T-helper 22 cell (primary cell): ENCODE measurements at places on chromosomes 12 and 14.

- no peak for DNase-seq
These were observed 166.7 kb downstream of the TMTC3 start for GRCh38 chr12:88308825-88309224.

DNA sequence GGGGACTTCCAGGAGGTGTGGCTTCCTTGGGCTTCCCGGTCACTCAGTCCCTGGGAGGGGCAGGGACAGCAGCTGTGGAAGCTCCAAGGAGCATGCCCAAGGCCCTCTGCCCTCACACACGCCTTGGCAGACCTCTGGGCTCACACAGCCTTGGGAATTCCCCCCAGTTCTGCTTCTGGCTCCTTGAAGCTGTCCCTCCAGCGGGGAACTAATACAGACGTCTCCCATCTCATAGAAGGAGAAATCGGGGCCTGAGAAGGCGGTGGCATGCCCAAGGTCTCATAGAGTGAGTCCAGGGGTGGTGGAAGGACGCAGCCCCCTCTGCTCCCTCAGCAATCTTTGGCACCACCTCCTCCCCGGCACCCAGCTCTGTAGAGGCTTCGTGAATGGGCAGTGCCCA, 15.7 kb upstream of the TMEM119 start:
- DNase-seq, result no peak

DNA sequence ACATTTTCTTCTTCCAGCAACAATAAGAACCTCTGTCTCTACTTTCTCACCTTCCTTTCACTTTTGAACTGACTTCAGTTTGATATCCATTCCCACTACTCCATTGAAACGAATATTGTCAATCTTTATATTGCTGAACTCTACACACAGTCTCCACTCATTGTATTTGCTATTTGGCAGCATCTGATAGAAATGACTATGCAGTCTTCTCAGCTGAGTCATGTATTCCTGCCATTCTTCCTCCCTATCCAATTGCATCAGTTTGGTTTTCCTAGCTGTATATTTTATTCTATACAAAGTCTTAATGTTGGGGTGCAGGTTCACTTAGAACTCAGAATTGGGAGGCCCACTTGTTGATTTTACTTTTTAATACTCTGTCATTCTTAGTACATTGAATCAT, 107.5 kb upstream of the CPNE8 start:
- DNase-seq, result no peak

DNA sequence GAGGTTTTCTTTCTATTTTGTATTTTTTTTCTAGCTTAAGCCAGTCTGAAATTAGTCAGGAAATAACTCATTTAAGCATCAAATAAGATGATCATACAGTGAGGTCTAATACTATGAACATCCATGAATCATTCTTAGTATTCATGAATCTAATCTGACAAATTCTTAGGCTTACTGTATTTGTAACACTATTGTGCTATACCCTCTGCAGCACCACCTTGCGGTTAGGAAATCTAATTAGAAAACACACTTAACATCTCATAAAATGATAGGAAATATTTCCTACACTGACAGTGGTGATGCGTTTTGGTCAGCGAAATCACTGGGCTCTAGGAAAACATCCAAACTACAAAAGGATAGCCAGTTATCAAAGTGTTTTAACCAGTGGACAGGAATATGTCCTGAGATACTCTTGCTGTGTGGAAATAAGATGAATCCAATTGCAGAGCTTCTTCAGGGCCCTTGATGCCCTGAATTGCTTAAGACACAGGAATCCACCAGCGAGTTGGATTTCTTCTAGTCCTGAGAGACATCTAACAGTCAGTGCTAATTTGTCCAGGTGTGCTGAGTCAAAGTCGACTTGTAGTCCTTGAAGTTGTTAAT, 109.3 kb upstream of the MYF6 start:
- DNase-seq, result no peak

GRCh38 chr14:54649056-54649455, 82.1 kb downstream of the SAMD4A start:
- DNase-seq, result no peak

GRCh38 chr14:105617201-105617777, 90.9 kb downstream of the TMEM121 start:
- DNase-seq, result no peak

DNA sequence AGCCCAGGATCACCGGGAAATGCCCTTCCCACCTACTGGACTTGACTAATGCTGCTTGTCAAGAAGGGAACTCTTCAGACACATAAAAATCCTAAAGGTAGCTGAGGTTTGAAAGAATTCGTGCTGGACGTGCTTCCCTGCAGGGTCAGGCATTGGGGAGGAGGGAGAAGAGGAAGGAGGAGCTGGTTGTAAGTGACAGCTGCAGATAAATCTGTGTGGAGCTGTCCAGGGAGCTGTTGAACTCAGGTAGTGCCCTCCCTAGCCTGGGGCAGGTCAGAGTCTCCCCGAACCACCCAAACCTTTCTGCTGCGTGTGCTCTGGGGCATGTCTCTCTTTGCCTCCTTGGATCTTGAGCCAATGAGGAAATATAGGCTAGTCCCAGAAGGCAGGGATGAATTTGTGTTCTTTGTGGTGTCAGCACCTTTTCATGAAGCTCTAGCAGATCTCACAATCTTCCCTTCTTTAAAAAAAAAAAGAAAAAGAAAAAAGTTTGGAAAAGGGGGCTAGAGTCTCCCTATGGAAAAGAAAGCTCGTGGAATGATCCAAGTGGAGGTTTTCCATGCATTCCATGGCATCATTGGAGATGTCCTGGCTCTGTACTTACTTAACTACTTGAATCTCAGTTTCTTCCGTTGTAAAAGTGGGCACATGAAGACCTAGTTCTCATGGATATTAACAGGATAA, 23.6 kb upstream of the FOS start:
- DNase-seq, result no peak

- DNase-seq, result peak; percentile 11
These were observed 31.0 kb upstream of the LGALS3 start for GRCh38 chr14:55097881-55098560.

GRCh38 chr12:69042557-69042956, 109.6 kb upstream of the CPM start:
- DNase-seq, result no peak

GRCh38 chr12:32603071-32603470, 76.0 kb upstream of the DNM1L start:
- no peak for DNase-seq

DNA sequence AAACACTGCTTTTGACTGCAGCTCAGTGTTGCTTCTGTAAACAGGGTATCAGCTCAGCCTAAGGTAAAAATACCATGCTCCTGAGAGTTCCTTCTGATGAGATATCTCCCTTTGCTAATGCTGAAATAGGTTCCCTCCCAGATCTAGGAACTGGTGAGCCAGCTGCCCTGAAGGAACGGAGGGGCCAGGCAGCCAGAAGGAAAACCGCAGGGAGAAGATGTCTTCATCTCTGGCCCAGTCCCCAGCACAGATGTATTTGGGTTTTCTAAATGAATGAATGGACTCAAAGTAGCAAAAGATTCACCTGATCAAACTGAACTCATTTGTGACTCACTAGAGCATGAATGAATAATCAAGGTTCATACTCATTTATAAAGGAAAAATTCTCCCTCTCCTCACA, 247.8 kb downstream of the MSRB3 start:
- no peak for DNase-seq

DNA sequence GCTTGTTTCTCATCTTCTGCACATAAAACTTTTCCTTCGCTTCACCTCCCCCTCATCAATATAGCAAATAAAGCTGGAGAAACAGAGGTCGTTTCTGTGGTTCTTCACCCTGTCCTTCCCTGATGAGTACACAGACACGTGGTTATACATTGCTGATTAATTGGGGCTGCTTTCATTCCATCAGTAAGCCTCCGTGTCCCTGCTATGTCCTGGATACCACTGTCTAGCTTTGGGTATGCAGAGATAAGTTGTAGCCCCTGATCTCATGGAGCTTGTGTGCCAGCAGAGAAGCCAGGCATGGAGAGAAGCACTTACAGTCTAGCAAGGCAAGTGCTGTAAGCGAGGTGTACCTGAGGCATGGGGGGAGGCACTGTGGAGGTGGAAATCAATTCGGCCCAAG, 108.4 kb downstream of the EXOC5 start:
- no peak for DNase-seq

DNA sequence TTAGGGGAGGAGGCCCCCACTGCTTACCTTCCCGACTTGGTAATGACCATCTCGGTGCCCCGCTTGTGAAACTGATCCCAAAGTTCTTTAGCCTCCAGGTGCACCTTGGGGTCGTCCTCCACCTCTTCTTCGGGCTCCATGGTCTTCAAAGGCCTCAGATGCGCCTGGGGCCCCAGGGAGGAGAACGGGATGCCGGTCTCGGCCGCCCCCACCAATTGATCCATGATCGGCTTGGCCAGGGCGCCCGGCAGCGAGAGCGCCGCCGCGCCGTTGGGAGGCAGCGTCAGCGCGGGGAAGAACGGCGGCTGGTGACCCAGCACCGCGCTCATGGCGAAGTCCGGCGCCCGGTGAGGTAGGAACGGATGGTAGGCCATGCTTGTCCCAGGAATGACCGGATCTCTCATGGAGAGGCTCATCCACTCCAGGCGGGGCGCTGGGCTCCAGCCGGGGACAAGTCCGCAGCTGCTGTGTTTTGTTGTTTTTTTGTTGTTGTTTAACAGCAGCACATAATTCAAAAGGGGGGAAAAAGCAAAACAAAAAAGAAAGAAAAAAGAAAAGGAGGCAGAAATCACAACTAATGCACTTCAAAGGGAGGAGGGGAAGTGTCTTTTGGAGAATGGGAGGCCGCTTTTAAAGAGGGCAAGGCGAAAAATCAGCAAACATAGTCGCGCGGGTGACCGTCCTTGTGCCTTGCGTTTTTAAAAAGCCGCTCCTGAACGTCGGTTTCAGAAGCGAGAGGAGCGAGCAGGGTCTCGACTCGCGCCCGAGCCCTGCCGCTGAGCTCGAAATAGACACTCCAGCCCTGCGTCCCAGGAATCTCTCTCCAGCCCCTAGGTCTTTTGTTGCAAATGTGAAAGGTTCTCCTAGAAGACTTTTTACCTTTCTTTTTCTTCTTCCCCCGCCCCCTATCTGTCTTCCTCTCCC, 928 bp downstream of the TBX3 start:
- no peak for DNase-seq

DNA sequence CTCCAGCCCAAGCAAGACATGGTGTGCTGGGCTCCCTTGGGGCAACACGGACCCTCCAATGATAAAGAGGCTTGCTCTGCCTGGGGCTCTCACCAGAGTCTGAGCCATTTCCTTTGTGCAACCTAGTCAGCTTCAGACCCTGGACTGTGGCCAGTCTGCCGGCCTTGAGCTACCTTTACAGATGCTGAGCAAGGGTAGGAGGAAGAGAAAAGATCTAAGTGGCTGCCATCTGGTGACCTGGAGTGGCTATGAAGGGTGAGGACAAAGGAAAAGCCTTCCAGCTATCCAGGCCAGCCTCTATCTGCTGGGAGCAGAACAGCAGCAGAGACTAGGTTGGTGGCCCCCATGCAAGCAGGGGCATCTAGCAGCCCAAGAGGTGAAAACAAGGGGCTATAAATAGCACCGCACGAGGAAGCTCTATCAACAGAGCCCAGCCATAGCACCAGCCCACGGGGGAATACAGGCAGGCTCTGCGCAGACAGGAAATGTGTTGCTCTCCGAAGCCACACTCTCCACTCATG, 230.1 kb downstream of the FOXN3 start:
- no peak for DNase-seq

GRCh38 chr12:71744522-71745300, 10.0 kb upstream of the RAB21 start:
- no peak for DNase-seq

GRCh38 chr12:51019927-51020326, 6.3 kb downstream of the SLC11A2 start:
- no peak for DNase-seq

DNA sequence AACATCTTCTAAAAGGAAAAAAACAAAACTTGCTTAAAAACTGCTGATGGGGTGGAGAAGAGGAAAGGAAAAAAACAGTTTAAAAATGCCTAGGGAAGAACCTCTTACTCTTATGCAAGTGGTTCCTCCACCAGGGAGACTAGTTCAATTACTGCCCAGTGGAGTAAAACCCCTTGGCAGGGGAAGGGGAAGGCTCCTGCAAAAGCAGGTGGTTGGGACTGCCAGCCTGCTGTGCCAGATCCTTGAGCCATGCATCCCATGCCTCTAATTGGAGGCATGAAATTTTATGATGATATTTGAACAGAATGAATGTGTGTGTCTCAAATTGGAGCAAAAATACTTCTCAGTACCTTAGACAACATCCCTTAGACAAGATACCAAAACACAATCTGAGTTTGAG, 118.8 kb downstream of the FSCB start:
- DNase-seq, result no peak

DNA sequence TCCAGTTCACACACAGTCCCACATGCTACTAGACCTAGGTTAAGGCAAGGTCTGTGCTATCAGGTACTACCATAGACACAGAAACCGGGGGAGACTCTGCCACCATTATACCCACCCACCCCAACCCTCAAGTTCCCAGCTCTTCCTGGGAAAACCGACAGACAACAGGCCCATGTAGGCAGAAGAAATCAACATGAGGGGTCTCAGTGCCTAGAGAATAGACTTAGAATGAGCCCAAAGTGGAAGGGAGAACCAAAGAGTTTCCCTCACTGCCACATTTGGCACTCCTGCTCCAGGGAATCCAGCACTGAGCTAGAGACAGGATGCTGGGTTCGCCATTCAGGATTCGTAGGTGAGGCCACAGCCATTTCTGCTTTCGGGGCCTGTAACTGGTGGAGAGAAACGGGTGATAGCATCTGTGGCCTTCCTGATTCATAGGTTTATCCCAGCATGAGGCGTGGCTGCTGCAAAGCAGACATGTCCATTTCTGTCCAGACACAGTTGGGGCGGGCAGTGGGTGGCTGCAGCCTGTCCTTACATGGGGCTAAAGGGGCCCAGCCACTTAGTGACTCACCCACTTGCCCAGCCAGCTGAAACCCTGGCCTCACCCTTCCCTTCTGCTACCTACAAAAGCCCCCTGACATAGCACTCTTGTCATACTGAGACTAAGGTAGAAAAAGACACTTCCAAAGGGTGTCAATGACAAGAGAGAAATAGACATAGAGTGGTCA, 69.4 kb downstream of the IRF2BPL start:
- DNase-seq, result no peak

DNA sequence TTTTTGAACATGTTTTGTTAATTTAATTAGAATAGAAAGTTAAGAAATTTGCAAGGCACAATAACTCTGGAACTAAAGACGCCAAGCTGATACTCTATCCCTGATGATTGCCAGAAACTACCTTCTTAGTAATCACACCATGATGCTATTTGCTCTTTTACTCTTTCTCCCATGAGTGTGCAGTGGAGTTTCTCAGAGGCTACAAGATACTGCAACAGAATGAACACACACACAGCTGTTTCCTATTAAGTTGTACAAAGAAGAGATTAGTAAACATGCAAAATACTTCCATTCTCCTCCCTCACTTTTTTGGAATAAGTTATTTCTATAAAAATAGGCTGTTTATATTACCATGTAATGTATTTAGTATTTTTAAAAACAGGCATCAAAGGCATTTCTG, 1367.5 kb downstream of the AACS start:
- no peak for DNase-seq

DNA sequence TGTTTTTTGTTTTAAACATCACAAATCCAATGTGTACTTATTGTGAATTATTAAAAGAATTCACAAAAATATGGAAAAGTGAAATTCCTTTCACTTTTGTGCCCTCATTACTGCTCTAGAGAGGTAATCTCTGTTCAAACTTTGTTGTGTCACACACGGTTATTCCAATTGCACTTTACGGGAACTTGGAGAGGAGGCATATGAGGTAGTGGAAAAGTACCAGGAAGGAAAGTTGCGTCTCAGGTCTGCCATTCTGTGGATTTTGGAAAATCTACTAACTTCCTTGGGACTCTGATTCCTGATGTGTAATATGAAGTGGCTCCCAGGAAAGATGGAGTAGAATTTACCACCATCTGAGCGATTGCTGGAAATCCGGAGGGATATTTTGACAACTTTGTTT, 90.9 kb upstream of the DCN start:
- DNase-seq, result no peak
